ENCODE measurements at places on chromosomes 4 and X.

DNA sequence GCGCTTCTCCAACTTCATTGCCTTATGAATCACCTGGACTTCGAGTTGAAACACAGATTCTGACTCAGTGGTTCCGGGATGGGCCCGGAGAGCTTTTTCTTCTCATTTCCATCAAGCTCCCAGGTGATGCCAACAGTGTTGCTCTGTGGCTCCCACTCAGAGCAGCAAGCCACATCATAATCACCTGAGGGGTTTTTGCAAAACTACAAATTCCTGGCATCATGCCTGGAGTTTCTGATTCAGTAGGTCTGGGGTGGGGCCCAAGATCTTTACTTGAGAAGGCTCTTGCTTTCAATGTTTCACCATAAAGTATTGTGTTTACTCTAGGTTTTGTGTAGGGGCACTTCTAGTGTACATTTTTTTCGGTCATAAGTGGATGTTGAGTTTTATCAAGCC lies 7.0 kb downstream of the MTM1 start:
- DNase-seq = peak; percentile 8

GRCh38 chr4:123121241-123121907 lies 199.0 kb upstream of the NUDT6 start:
- DNase-seq = no peak

DNA sequence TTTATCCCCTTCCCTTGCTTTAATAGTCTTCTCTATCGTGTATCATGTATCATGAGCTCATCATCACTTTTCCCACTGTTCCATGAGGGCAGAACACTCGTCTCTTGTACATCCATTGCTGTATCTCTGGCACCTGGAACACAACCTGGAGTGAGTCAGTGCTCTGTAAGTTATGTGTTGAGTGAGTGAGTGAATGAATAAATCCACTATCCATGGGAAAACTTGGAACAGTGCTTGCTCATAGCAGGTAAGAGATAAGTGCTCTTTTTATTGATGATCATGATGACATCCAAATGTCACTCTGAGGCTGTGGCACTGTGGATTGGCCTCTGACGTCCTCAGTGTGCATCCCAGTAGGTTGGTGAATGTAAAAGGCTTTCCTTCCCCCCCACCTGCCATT lies 4.3 kb downstream of the FGFBP1 start:
- DNase-seq = no peak

DNA sequence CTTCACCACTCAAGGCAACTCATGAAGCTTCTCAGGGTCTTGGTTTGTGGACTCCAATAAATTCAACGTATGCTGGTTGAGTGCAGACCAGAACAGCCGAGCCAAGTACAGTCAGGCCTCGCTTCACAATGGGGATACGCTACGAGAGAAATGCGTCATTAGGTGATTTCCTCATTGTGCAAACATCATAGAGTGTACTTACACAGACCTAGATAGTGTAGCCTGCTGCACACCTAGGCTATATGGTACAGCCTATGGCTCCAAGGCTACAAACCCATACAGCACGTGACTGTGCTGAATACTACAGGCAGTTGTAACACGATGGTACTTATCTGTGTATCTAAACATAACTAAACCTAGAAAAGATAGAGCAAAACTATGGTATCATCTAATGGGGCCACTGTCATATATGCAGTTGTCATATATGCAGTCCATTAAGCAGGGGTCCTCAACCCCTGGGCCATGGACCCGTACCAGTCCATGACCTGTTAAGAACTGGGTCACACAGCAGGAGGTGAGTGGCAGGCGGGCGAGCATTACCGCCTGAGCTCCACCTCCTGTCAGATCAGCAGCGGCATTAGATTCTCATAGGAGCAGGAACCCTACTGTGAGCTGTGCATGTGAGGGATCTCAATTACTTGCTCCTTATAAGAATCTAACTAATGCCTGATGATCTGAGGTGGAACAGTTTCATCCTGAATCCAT lies 31.5 kb downstream of the RTL5 start:
- peak; percentile 14 for DNase-seq

GRCh38 chr4:155789982-155790381 lies 31.2 kb downstream of the GUCY1B1 start:
- DNase-seq = no peak

DNA sequence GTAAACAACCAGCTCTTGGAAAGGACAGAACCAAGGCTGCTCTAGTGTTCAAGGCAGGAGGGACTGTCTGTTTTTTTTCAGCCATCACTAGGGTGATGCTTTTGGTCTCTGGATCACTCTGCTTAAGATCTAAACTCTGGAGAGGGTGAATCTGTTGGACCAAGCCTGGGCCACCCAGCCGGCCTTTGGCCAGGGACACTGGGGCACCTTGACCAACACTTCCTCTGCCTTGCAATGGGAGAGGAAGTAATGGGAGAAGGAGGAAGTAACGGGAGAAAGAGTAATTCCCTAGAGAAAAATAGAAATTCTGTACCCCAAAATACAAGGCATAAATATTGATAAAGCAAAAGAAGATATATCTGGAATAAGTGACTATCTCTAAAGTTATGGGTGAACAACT lies 12.9 kb downstream of the CHRNA9 start:
- peak; percentile 35 for DNase-seq

- DNase-seq = no peak
Observed at GRCh38 chr4:183078634-183079033, 20.4 kb upstream of the WWC2 start.

GRCh38 chr4:79495447-79495846 lies 87.4 kb upstream of the GK2 start:
- no peak for DNase-seq

GRCh38 chr4:150801833-150802232 lies 213.3 kb downstream of the LRBA start:
- no peak for DNase-seq

GRCh38 chr4:44965435-44966095 lies 239.2 kb upstream of the GNPDA2 start:
- no peak for DNase-seq

- DNase-seq = no peak
Observed at GRCh38 chr4:53586121-53586816, 5.0 kb downstream of the LNX1 start.

DNA sequence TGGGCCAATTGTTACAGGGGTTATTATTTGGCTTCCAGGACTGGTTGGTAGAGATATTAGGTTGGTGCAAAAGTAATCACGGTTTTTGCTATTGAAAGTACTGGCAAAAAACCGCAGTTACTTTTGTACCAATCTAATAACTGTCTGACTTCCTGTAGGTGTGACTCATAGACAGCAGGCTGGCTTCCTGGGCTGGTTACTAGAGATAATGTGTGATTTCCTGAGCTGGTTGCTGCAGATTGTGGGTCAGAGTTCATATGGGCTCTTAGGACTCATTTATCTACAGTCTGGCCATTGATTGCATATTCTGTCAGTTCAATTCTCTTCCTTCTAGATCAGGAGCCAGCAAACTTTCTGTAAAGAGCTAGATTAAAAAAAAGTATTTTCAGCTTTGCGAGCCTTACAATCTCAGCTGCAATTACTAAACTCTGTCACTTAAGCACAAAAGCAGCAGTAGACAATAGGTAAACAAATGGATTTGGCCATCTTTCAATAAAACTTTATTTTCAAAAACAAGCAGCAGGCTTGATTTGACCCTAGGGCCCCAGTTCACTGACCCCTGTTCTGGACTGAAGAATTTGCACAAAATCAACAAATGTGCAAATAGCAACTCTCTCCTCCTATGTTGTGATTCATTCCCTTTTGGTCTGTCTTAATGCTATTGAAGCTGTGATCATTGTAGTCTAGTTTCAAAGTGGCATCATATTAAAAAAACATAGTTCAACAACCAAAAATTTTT lies 50.8 kb upstream of the BOD1L1 start:
- DNase-seq = no peak

DNA sequence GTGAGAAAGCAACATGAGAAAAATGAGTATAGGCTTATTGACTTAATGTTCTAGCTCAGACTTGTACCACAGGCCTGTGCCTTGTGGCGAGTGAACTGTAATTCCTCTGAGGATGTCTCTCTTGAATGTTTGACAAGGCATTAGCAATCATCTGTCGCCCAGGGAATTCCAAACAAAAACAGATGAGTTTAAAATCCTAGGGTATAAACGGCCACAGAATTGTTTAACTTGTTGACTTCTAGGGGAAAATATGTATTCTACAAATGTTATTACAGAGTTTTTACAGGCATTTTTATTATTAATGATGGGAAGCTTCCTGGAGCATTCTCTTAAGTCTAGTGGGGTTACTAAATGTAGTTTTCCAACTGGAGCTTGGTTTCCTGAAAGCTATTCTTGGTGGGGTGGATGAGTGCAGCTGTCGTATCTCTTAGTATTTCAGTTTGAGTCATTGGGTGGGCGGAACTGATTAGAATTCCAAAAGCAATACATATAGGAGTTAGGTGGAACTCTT lies 40.6 kb downstream of the ARHGAP10 start:
- no peak for DNase-seq

- DNase-seq = no peak
Observed at GRCh38 chr4:177511611-177512010, 69.4 kb upstream of the AGA start.

DNA sequence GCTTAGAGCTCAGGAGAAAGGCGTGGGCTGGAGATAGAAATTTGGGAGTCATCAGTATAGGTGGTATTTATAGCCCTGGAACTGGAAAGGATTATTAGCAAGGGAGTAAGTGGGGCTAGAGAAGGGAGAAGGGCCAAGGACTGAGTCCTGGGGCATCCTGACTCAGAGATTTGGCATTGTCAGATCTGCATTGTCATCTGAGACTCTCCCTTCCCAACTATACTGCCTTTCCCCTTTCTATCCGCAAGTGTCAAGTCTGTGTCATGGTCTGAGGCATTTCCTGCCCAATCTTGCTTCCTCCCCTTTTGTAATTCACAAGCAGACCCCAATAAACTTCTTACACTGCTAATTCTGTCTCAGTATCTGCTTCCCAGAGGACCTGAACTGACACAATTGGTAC lies 24.4 kb upstream of the SLC25A43 start:
- DNase-seq = no peak

DNA sequence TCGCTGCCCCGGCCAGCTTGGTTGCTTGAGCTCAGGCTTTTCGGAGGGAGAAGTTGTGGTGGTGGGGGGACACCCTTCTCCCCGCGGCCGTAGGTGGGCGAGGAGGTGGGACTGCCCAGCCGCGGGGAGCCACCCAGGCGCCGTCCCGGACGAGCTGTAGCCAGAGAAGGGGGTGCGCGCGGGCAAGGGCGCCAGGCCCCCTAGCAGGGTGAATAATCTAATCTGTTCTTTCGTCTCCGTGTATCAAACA lies 3.1 kb downstream of the MID1IP1 start:
- DNase-seq = no peak

GRCh38 chr4:154984148-154984547 lies 203.1 kb downstream of the RBM46 start:
- DNase-seq = no peak

DNA sequence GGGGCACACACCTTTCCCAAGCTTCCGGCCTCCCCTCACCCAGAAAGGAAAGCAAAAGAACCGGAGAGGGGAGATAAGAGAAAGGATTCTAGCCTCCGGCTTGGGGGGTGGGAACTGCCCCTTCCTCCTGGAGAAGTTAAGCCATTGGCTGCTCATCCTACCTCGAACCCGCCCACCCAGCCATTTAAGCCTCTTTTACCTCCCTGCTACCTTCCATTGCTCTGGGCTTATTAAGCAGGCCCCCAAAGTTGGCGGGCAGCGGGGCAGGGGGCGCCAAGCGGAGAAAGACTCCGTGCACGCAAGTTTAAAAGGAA lies 2.3 kb downstream of the MAML3 start:
- DNase-seq = peak; percentile 67

DNA sequence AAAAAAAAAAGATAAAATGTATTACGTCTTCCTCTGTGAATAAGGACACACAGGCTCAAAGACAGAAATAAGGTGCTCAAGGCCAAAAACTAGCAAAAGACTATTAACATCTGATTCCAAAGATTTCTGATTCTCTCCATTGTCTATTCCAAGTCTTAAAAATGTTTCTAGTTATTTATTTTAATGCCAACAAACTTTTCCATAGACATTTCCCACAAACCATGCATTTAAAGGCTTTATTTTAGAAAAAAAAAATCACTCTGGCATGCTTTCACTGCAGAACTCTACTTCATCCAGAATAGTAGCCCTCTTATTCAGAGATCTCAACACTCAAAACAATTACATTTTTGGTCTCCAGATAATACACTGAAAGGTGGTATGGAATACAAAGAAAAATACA lies 545.0 kb upstream of the TENM3 start:
- no peak for DNase-seq

DNA sequence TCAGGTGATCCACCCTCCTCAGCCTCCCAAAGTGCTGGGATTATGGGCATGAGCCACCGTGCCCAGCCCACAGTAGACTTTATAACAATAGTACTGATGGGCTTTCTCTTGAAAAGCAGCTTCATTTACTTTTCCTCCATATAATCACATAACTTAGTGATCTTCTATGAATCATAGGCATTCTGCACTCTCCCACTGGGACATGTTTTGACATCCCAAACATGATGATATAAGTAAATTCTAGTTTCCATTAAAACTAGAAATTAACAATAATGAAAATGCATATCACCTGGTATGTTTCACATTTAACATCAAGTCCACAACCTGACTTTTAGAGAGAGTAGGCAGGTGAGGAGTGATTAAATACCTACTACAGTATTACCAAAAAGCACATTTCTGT lies 96.5 kb downstream of the CAMK2D start:
- no peak for DNase-seq

DNA sequence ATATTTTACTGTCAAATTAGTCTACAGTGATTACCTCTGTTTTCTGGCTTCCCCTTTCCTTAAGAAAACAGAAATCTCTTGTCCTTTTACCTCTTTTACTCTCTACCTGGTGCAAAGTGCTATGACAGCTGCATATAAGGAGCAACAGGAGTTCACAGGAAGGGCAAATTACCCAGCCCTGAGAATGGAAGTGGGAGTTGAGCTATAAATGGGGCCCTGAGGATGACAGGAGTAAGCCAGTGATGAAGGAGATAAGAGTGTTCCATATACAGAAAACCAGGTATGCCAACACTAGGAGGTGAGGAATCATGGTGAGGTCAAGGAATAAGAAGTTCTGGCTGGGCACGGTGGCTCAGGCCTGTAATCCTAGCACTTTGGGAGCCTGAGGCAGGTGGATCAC lies 4.5 kb upstream of the HSD17B13 start:
- DNase-seq = no peak

GRCh38 chrX:31545191-31545590 lies 473.4 kb upstream of the FTHL17 start:
- no peak for DNase-seq

DNA sequence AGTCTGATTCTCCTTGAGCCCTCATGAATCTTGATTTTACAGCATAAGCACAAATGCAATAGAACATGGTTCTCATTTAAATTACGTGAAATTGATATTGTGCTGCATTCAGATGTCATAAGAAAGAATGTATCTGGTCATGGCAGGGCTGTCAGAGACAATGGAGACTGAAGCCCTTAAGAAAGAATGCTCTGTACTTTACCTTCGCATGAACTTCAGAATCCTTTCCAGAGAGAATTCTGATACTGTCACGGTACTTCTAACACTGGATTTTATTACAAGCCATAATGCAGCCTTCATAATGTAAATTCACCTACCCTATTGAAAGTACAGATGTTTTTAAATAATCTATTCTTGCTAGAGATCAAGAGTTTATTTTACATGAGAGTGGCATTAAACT lies 677.9 kb upstream of the ADGRL3 start:
- no peak for DNase-seq

GRCh38 chr4:16729336-16729735 lies 169.1 kb downstream of the LDB2 start:
- DNase-seq = no peak

- no peak for DNase-seq
Observed at GRCh38 chr4:73224886-73225285, 33.7 kb downstream of the ANKRD17 start.

- peak; percentile 22 for DNase-seq
Observed at GRCh38 chr4:123418351-123418931, 21.8 kb downstream of the SPRY1 start.

Data from suppressor macrophage (primary cell).